Stimulated activated CD8-positive, alpha-beta memory T cell treated with anti-CD3 and anti-CD28 coated beads, Interleukin-7, amount 100 ng/mL, for 1 hour (primary cell): ENCODE measurements at places on chromosomes 12 and 14.

GRCh38 chr14:60254176-60254575 is 5.2 kb downstream of the PPM1A start:
- DNase-seq, result no peak

- DNase-seq, result no peak
These were observed 107.8 kb upstream of the PTPRB start for GRCh38 chr12:70745048-70745447.

GRCh38 chr12:89863493-89863938 is 154.9 kb upstream of the ATP2B1 start:
- peak; percentile 29 for DNase-seq

DNA sequence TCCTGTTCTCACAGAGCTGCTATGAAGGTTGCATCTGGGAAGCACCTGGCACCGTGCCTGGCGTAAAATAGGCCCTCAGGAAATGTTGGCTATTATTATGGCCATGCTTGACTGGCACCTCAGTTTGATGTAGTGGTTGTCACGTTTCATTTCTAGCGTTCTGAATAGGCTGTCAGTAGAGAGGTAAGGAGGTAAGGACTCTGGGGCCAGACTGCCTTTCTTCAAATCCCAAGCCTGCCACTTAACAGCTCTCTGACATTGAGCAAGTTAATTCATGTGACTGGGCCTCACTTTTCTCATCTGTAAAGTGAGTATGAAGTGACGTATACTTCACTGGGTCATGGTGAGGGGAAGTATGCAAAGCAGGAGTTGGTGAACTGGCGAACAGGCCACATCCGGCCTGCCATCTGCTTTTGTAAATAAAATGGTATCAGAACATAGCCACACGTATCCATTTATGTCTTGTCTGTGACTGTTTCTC is 196.2 kb downstream of the CACNA1C start:
- no peak for DNase-seq

DNA sequence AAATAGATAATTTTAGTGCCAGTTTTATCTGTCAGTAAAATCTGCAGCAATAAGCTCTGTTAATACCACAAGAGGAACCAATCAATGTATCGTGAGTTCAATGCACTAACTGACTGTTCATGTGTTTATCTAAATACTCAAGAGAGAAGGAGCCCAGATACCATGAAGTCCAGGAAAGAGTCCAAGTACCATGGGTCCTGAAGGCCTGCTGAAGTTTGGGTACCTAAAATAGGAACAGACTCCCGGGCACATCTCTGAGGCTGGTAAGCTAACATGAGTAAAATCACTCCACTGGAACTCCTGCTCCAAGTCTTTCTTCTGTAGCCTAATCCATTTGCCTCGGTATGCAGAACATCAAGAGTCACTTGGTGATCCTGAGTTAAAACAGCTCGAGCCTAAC is 71.1 kb downstream of the PRKD1 start:
- DNase-seq, result no peak

GRCh38 chr12:68368327-68368726 is 36.2 kb upstream of the MDM1 start:
- DNase-seq, result no peak

DNA sequence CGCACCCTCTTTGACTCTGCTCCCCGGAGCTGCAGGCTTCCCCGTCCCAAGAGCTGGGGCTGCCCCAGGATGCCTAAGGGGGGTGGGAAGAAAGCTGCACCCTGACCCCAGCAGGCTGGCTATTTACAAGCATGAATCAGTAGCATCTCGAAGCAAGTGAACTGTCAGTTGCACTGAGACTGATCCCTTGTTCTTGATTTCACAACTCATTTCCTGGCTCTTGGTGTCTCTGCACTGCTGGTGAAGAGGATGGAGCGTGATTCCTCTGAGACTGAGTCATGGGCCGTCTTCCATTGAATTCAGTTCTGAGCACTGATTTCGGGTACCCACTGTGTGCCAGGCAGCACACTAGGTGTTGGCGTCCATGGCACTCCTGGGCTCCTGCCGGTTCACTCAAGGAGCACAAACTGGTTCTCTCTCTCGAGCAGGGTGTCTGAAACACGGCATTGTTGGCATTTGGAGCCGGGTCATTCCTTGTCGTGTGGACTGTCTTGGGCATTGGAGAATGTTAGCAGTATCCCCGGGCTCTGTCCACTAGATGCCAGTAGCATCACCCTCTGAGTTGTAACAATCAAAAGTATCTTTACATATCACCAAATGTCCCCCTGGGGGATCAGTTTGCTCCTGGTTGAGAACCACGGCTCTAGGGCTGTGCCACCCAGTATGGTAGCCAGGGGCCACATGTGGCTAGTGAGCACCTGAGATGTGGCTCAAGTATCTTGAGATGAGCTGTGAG is 86.9 kb downstream of the RIN3 start:
- DNase-seq, result no peak

- peak; percentile 14 for DNase-seq
These were observed 3.6 kb downstream of the TNS2 start for GRCh38 chr12:53053218-53054111.

- DNase-seq, result no peak
These were observed 444 bp downstream of the DRAM1 start for GRCh38 chr12:101877806-101878242.

GRCh38 chr14:89458713-89459420 is 41.8 kb upstream of the FOXN3 start:
- DNase-seq, result no peak

DNA sequence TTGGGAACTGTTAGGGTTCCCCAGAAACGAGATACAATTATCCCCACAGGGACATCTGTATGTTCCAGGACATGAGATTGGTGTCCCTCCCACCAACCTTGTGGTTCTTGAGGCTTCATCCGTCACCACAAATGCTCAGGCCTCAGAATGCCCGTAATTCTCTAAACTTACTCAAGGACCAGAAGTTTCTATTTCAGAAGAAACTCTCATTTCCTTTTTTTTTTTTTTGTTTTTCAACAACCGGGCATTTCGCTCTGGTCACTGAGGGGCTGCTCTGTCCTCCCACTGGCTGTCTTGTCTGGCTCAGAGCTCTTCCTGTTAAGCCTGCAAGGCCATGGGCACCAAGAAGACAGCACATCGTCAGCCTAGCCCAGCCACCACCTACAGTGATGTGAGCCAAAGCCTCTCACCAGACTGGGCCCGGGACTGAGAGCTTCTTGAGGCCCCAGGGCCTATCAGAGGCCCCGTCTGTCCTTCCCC is 36.2 kb downstream of the VDR start:
- DNase-seq, result no peak

GRCh38 chr12:49888461-49889151 is 15.1 kb downstream of the FAIM2 start:
- DNase-seq, result no peak

DNA sequence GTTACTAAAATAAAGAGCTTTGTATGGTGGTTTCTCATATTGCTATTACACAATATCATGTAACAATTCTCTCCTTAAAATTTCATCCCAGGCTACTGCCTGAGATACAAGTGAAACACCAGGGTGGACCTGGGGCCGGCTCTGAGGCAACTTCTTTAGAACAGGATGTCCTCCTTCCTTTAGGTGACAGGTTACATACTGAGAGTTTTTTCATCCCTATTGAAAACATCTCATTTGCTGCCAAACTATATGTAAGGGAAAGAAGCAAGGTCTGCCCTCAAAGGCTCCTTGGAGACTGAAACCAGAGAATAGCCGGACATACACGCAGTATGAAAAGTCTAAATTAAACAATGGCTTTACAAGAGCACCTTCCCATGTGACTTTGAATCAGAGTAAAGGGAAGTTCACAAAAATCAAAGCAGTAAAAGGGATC is 139.9 kb downstream of the DUSP6 start:
- no peak for DNase-seq

- no peak for DNase-seq
These were observed 15.9 kb upstream of the LRRK2 start for GRCh38 chr12:40208707-40209446.
